ACHN (cell line): ENCODE measurements at places on chromosomes 13 and 19.

GRCh38 chr19:41570639-41571112 is 5.3 kb upstream of the CEACAM21 start:
- DNase-seq, result peak; percentile 69

GRCh38 chr19:40976134-40976533 is 14.9 kb upstream of the CYP2B6 start:
- no peak for DNase-seq

- no peak for DNase-seq
Observed at GRCh38 chr13:99282264-99283231, 24.4 kb upstream of the GPR18 start.

- DNase-seq, result no peak
Observed at GRCh38 chr19:18562086-18562485, 4.4 kb downstream of the KXD1 start.

GRCh38 chr19:776549-776948 is 20.7 kb upstream of the PTBP1 start:
- no peak for DNase-seq

- DNase-seq, result no peak
Observed at GRCh38 chr13:80389073-80390038, 48.4 kb upstream of the SPRY2 start.

DNA sequence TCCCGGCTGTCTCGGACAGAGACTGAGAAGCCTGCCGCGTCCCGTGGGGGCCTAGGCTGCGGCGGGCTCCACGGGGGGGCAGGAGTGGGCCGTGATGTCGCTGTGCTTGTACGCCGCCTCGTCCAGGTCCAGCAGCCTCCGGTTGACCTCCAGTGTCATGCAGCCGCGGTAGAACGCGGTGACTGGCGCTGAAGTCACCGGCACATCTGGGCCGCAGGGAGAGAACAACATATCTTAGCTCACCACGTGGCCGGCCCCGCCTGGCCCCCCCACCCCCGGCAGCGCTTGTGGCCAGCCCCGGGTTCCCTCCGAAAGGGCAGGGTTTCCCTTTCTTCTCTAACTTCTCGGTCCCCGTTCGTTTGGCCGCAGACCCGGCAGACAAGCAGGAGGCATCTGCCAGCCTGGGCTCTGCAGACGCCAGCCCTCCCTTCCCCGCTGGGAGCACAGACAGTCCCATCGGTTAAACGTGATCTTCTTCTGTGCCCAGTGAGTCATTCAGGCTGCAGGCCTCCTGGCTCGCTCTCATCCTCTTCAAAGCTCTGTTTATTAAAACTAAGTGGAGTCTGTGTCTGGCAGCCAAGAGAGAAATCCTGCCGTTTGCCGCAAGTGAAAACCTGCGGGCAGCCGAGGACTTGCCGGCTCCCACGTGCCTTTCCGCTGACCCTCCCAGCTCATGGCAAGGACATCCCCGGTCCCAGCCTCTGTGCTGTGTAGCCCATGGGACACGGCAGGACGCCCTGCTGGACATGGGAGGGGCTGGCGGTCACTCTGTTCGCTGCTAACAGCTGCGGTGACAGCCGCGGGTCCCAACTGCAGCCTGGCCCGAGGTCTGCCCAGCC is 42.8 kb downstream of the GAS6 start:
- DNase-seq, result peak; percentile 91

- peak; percentile 41 for DNase-seq
Observed at GRCh38 chr13:110307767-110308655, 927 bp downstream of the COL4A2 start.

DNA sequence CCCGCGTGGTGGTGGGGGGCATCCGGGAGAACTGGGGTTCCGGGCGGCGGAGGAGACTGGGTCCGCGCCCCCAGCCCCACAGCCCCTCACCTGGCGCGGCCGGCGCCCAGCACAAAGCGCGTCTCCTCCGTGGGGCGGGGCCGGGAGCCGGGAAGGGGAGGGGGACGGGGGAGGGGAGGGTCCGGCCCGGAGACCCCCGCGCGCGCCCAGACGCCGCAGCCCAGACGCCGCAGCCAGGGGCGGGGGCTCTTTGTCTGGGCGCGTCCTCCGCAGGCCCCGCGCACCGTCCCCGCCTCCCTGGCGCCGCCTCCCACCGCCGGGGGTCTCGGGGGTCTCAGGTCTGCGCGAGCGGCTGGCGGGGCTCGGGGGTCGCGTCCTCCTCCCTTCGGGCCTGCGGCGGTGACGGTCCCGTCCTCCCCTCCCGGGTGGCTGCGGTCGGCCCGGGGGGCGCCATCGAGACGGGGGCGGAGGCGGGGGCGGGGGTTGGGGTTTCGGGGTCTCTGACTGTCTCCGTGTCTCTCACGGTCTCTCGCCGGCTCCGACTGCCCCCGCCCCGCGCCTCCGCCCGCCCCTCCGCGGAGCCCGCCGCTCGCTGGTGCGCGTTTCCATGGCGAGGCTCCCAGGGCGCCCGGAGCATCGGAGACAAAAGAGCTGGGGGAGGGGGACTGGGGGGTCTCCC is at the start of gene PLPPR3:
Gene PLPPR3, minus strand, starts transcription at position 131 of the 679 bp plus-strand sequence. CDS start 396 bp downstream, outside the sequence.
- DNase-seq, result no peak

DNA sequence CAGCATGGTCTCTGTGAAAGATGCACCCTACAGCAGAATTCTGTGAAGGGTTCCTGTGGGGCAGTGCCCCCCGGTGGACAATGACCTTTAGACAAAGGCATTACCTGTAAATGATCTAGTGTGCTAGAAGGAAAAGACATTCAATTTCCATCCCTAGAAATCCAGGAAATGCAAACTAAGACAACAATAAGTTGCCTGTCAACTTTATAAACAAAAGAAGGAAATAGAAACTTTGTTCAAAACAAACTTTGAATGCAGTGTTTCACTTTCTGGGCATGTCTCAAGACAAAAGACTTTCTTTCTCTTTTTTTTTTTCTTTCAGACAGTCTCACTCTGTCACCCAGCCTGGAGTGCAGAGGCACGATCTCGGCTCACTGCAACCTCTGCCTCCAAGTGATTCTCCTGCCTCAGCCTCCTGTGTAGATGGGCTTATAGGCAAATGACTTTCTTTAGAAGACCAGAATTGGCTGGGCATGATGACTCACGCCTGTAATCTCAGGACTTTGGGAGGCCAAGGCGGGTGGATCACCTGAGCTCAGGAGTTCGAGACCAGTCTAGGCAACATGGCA is 15.5 kb downstream of the TEX101 start:
- no peak for DNase-seq

- DNase-seq, result no peak
Observed at GRCh38 chr13:58207501-58207900, 576.0 kb downstream of the PCDH17 start.

- no peak for DNase-seq
Observed at GRCh38 chr13:104895521-104895920, 1639.9 kb downstream of the EFNB2 start.

DNA sequence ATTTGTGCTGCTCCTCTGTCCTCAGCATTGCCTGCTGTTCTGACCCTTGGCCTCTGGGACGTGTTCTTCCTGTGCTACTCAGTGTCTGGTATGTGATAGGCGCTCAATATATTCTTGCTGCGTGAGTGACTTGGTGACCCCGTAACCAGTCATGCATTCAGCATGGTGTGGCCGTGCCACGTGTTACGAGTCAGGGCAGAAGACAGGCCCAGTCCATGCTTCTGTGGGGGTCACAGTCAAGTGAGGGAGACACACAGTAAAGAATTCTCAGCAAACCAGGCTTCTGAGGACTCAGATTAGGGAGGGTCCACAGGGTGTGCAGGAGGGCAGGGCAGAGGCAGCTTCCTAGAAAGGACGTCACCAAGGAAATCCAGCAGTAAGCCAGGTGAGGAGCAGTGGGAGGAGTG is 7.9 kb downstream of the PPP1R37 start:
- DNase-seq, result no peak

- DNase-seq, result no peak
Observed at GRCh38 chr13:62625214-62625881, 1209.7 kb upstream of the PCDH20 start.

- no peak for DNase-seq
Observed at GRCh38 chr13:80029170-80029569, 311.8 kb downstream of the SPRY2 start.

GRCh38 chr19:7680606-7681339 is at the start of gene TRAPPC5:
Gene TRAPPC5, plus strand, starts transcription at chr19:7680833. Its CDS starts 1,421 bp downstream, at chr19:7682254.
- peak; percentile 74 for DNase-seq

- DNase-seq, result no peak
Observed at GRCh38 chr13:75881109-75881775, 245.1 kb downstream of the LMO7 start.

DNA sequence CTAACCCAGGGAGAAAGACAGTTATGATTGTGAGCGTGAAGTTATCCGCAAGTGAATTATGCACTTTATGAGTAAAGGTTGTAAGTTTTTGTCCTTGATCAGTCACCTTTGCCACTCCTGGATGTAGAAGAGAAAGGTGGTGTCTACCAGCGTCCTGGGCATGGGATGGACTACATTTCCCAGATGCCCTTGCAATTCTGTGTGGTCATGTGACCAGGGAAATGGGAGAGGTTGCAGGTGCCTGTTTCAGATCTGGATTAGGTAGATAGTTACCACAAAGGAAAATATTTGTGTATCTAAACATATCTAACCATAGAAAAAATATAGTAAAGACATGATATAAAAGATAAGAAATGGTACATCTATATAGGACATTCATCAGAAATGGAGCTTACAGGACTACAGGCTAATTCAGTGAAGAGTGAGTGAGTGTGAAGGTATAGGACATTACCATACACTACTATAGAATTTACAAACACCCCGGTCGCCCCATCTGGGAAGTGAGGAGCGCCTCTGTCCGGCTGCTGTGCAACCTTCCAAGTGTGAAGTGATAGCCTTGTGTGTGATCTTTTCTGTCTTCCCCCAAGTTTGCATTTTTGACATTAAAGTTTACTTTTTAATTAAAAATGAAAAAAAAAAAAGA is 51.6 kb upstream of the CACNA1A start:
- no peak for DNase-seq

GRCh38 chr19:54390942-54391577 is 24.2 kb upstream of the TTYH1 start:
- DNase-seq, result peak; percentile 49

DNA sequence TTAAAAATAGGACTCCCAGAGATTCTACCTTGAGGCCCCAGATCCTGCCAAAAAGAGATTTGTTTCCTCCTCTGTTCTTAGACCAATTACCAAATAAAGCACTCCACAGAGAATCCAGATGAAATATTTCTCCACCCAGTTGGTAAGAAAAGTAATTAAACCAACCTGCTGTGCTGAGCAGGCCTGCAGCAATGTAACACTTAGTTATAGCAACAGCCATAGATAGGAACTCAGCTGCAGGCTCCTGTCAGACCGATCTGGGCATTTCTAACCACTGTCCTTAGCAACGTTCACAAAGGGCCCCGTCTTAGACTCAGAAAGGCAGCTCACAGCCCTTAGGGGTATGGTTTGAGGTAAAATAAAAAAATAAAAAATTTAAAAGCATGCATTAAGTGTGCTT is 271.1 kb downstream of the KCNRG start:
- DNase-seq, result no peak
